ENCODE measurements at places on chromosomes 1 and 21.

- DNase-seq: no peak
Measured at GRCh38 chr1:71083271-71083670, 2.4 kb upstream of the ZRANB2 start.

DNA sequence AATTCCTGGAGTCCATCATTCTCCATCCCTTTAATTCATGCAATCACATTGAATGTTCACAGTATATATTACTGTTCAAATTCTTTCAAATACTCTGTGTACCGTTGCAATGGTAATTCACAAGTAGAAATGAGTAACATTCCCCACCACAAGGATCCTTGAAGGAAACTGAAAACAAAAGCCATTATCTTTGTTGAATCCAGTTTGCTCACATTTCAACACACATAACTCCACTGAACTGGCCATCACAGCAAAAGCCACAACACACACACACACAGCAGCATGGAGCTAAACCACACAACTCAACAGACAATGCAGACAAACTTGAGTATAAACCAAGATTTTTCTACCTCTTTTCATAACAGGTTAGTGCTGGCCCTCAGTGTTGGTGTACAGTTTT, 188.3 kb upstream of the GREM2 start:
- DNase-seq: no peak

- DNase-seq: no peak
Measured at GRCh38 chr1:17802945-17803344, 47.8 kb downstream of the ACTL8 start.

- no peak for DNase-seq
Measured at GRCh38 chr1:107151295-107151694, 10.5 kb downstream of the NTNG1 start.

GRCh38 chr1:194300776-194301175, 1114.4 kb upstream of the B3GALT2 start:
- no peak for DNase-seq

DNA sequence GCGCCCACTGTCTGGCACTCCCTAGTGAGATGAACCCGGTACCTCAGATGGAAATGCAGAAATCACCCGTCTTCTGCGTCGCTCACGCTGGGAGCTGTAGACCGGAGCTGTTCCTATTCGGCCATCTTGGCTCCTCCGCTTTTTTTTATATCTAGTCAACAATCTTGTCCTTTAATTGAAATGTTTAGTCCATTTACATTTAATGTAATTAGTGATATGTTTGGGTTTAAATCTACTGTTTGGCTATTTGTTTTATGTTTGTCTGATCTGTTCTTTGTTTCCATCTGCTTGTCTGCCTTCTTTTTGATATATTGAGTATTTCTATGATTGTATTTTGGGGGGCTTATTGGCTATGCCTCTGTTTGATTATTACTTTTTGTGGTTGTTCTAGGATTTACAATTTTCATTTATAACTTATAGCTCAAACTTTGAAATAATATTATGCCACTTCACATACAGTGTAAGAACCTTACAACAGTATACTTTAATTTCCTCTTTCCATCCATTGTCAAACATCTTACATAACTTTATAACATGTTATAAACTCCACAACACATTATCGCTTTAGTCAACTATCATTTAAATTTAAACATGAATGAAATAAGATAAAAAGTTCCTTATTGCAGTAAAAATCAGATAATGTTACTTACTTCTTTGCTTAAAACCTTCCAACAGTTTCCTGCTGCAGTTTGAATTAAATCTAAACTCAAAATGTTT, 16.5 kb upstream of the RYR2 start:
- no peak for DNase-seq

GRCh38 chr1:70627910-70628309, 216.8 kb downstream of the CTH start:
- DNase-seq: no peak

DNA sequence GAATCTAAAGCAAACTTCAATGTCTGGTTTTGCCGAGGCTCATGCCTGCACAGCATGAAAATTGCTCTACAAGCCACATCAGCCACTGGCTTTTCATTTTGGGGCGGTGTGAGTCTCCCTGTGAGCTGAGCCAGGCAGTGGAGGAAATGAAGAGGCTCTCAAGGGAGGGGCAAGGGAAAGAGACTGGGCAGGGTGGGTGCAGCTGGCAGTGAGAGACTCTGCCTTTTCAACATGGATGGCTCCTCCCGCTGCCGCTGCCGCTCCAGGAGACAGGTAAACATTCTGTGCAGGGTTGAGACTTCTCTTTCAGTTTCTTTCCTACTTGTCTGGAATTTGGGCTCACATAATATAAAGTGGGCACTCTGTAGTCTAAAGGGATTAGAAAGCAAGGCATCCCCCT, 11.3 kb upstream of the CTSE start:
- DNase-seq: no peak

- DNase-seq: no peak
Measured at GRCh38 chr1:156394835-156395461, 25.9 kb downstream of the RHBG start.

- no peak for DNase-seq
Measured at GRCh38 chr1:85149805-85150204, 51.0 kb downstream of the SYDE2 start.

DNA sequence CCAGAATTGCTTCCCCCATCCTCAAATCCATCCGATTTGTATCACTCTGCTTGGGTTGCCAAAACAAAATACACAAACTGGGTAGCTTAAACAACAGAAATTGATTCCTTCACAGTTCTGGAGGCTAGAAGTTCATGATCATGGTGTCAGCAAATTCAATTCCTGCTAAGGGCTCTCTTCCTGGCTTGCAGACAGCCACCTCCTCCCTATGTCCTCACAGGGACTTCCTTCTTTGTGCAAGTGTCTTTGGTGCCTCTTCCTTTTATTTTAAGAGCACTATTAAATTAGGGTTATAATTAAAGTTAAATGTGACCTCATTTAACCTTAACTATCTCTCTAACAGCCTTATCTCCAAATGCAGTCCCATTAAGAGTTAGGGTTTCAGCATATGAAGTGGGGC, 112.8 kb downstream of the PLPP3 start:
- no peak for DNase-seq

GRCh38 chr21:31647650-31648049, 11.8 kb upstream of the SOD1 start:
- no peak for DNase-seq

- no peak for DNase-seq
Measured at GRCh38 chr1:243837907-243838535, 12.0 kb downstream of the AKT3 start.

- no peak for DNase-seq
Measured at GRCh38 chr1:17350083-17350482, 21.9 kb upstream of the PADI6 start.

DNA sequence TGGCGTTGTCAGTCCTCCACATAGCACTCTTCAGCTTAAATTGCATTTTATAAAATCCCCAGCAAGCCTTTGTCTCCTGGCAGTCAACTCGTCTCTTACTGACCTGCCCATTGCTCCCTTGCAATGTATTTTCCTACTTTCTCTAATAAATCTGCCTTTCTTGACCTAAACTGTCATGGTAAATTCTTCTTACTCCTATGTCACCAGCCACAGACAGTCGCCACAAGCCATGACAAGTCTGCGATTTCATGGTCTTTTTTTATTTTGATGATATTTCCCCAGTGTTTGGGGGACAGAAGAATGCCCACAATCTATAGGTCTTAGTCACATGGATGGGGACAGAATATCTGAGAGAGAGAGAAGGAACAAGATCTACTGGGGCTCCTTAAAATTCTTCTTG, 8.4 kb downstream of the IFNAR2 start:
- no peak for DNase-seq

DNA sequence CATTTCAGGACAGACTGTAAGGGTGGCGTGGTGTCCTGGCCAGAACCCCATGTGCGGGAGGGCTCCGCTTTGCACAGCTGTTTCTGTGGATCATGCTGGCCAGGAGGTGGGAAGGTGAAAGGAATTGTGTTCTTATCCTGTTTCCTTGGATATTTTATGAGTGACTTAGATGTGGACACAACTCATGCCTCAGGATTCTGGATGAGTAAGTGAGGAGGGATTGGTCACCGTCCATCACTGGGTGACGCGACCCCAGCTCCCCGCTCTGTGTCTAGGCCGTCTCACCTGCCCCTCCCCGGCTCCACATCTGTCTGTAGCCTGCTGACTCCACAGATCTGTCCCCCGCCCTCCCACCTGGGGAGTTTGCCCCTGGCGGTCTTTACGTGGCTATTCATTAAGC, 48.8 kb downstream of the PIK3CD start:
- DNase-seq: no peak

DNA sequence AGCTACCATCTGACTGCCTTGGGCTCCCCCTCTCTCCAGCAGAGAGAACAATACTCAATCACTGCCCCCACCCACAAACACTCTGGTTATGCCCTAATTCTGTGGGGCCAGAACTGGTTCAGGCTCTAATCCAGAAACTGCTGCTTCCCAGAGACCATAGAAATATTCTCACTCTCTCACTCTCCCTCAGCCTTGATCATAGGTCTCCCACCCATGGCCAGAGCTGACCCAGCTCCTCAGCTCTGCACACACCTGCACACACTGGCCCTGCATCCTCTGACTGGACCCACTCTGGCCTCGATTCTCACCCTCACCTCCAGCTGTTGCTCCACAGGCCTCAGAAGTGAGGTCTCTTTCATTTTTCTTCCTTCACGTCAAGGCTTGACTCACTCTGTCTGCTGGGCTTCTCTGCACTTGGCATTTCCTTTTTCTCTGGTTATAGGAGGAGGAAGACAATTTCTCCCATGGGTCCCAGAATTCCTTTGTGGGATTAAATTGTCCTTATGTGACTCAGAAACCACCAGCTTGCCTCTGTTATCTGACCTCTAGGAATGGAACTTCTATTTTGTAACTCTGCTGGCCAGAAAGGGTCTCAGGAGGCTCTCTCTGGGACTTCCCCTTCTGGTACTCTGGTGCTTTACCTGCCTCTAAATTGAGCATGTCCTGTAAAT, 15.6 kb upstream of the ZMYM6 start:
- DNase-seq: no peak

GRCh38 chr21:35179990-35180540, 131.0 kb upstream of the RUNX1 start:
- DNase-seq: no peak

DNA sequence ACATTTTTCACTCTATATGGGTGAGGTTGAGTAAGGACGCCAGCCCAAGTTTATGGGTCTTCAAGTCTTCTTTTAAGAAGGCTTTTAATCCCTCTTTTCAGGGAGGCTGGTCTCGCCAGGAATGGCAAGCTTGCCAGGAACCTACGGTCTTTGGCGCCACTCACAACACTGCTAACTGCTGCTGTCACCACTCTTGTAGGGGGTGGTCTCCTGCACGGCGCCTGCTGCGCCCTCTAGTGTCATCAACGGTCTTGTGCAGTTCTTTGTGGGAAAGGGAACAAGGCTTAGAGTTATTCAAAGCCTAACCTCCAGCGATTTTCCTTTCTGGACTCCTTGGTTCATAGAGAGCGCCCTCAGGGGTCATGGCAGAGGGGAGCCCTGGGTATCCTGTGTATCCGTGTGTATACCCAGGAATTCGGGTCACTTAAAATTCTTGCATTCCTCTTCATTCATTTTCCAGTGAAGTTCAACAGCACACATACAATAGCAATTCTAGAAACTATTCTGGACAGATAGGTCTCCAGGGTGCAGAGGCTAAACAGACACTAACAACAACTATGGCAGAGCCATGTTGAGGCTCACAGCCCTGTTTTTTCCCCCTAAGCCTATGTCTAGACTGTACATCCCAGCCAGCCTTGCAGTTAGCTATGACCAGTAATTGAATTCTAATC, 392.8 kb upstream of the CAMK1G start:
- DNase-seq: no peak

DNA sequence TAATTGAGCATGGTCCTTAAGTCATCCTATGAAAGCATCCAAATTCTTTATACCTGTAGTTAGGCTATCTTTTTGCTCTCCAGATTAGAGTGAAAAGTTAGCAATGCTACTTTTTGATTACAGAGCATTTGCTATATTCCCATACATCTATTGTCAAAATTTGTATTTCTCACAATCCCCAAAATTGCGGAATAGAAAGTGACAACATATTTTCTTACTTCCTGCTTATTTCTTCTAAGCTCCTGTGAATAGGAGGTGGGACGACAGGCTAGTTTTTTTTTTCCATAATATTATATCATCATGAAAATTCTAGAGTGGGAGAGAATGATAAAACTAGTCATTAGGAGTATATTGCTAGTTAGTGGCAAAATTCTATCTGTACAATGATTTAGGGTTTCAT, 264.0 kb upstream of the DPYD start:
- no peak for DNase-seq
